ENCODE measurements at places on chromosomes 7 and 10.
A peak's percentile ranks its signal among the peaks of the same experiment; 100 is the strongest.

DNA sequence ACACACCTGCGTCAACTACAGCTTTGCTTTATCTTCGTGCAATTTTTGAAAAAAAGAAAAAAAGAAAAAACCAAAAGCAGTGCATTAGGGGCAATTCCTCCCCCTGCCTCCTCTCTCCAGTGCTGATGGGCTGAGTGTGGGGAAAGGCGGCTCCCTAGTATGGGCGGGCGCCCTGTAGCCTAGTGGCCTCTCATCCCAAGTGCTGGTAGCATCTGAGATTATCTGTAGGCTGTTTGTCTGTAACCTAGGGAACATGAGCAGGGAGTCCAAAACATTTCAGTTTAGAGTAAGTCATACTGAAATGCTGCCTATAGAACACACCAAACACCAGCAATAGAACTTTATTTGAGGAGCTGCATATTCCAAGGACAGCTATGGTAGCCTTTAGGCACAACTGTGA is 24.6 kb upstream of the BAMBI start:
- DNase-seq: no peak

DNA sequence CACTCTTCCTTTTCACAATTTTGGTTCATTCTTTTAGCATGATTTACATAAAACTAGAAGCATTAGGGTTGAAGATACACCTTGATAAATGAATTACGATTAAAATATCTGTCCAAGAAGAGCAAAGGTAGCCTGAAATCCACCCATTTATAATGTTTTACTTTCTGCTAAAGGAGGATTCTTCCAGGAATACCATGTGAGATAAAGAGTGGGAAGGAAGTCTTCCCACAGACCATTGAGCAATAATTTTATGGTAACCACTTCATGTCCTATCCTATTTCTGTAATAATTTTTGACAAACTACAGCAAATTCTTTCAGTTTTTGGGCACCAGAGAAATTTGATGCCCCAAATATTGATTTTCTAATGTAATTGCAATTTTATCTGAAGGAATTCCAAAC is 150.6 kb upstream of the STEAP4 start:
- DNase-seq: no peak

DNA sequence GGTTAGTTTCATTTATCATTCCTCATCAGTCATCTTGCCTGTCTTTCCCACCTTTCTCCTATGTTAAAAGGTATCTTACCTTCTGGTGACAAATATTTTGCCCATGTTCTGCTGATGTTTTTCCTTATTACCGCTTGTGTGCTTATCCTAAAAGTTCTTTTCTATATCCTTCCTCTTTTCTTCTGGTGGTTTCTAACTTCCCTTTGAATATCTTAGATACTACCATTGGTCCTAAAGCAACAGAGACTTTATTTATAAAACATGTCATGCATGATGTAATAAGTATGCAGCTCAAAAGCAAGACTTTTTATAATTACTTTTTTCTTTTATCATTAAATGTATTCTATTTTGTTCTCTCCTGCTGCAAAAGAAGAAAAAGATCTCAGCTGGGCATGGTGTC is 24.8 kb downstream of the TBC1D12 start:
- no peak for DNase-seq

GRCh38 chr7:102182016-102182415 is 104.7 kb upstream of the SH2B2 start:
- DNase-seq: no peak

- no peak for DNase-seq
Observed at GRCh38 chr7:48042216-48042615, 6.9 kb downstream of the C7orf57 start.

DNA sequence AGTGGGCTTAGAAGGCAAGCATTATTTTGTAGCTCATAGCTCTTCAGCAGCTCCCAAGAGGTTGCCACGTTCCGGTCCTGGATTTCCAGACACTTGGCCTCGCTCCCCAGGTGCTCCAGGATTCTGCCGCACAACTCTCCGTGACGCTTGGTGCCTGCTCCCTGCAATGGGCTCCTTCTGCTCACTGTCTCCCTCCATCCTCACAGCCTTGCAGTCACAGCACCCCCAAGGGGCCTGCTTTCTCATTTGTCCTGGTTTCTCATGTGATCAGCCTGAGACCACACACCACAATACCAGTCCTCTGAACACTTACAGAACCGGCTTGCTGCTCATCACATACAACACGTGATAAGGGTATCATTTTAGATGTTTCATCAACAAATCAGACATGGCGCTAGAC is 9.8 kb downstream of the IGFBP3 start:
- DNase-seq: no peak

DNA sequence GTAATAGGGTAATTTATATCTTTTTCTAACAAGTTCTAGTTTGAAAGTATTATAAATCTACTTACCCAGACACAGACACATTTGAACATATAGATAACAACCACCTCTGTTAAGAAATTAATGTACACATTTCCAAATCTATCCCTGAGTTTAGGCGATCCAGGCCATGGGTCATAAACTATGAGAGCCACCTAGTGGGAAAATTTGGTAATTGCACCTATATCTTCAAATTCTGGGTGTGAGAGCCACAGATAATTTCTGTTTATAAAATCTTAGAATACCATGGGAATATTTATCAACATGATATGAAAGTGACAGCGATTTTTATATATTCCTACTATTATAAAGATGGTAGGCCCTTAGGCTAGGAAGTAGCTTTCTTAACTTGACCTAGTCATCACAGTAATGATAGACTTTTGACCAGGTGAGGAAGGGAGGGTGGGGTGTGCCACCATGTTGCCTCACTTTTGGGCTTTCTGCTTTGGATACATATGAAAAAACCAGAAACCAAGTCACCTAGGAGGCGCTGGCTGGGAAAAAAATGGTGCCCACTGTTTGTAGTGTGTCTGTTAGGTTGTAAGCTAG is 8.0 kb upstream of the EPHA1 start:
- DNase-seq: no peak

DNA sequence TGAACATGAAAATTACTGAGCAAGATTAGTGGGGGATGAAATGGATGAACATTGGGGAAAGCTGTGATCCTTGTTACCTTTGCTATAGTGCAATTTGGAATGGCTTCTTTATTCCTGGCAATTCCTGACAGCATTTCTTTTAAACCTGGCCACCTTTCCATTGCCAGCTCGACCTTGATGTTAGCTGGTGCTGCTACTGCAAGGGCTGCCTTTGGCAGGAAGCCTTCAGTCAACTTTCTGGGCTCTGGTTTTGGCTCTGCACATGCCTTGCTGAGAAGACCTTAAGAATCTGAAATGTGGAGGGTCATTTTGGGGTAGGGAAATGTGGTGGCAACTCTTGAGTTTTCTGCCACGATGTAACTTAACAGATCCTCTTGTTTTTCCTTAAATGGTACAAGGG is 64.7 kb downstream of the KAT6B start:
- DNase-seq: no peak

DNA sequence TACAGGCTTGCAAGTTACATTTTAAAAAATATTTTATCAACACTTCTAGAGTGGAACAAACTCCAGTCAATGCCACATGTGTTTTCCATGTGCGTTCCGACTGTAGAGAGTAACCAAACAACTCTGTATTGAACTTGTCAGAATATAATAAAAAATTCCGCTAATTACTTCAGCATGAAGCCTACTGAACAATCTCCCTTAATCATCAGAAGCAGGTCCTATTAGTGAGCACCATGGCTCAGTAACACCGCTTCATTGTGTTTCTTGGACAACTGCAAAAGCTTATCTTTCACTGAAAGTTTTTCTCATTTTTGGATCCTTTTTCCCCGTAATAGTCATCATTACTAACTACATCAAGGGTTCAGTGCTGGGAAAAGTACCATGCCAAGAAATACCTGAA is 117.0 kb downstream of the MKX start:
- DNase-seq: no peak

- DNase-seq: no peak
Observed at GRCh38 chr7:156063241-156063810, 251.1 kb upstream of the SHH start.

DNA sequence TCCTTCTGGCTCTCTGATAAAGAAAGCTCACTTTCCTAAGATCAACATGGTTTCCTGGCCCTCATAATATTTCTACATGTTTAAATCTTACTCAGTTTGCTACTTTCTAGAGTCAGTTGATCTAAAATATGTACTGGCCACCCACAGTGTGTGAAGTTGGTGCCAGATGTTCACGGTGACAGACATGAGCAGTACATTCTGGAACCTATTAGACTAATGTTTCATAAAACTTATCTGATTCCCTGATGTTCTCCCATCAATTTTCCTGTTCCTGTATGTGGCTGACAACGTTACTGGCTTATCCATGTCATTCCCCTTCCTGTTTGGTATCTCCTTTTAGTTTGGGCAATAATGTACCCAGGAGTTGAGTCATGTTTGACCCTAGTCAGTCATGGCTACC is 13.7 kb upstream of the CPVL start:
- no peak for DNase-seq

- DNase-seq: no peak
Observed at GRCh38 chr10:102581401-102581800, 62.9 kb upstream of the TRIM8 start.

GRCh38 chr7:65317372-65317771 is 56.3 kb upstream of the ZNF92 start:
- no peak for DNase-seq

GRCh38 chr10:497898-498451 is 191.5 kb downstream of the DIP2C start:
- DNase-seq: no peak

DNA sequence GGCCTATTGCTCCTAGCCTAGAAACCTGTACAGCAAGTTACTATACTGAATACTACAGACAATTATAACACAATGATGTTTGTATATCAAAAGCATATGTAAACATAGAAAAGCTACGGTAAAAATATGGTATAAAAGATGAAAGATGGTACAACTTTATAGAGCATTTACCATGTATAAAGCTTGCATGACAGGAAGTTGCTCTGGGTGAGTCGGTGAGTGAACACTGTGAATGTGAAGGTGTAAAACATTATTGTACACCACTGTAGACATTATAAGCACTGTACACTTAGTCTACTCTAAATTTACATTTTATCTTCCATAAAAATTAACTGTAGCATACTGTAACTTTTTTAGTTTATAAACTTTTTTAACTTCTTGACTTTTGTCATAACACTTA is 674.3 kb upstream of the ZWINT start:
- DNase-seq: no peak

DNA sequence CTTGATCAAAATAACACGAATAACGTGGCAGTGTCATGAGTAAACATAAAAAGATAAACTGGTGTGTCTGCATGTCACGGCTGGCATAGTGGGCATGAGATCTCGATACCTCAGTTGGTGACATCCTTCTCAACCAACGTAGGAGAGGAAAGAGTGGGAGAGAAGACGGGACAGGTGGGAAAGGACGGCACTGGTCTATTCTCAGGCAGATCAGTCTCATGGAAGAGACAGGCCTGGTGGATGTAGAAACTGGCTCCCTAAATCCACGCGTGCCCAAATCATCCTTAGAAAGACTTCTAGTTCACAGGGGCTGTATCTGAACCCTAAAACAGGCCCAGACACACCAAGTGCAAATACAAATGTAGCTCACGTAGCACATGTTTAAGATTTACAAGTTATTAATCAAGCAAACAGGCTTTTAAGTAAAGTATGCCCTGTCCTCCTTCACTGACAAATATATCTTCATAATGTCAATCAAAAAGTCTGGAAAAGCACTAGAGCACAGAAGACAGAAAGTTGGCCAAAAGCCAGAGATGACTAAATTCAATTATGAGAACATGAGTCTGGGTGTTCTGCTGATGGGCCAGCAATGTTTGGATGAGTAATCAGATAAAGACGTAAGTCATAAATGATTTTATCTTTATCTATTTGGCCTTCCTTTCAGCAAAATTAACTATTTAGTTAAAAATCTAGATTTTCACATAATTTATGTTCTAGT is 56.3 kb downstream of the SFMBT2 start:
- DNase-seq: peak; percentile 21

DNA sequence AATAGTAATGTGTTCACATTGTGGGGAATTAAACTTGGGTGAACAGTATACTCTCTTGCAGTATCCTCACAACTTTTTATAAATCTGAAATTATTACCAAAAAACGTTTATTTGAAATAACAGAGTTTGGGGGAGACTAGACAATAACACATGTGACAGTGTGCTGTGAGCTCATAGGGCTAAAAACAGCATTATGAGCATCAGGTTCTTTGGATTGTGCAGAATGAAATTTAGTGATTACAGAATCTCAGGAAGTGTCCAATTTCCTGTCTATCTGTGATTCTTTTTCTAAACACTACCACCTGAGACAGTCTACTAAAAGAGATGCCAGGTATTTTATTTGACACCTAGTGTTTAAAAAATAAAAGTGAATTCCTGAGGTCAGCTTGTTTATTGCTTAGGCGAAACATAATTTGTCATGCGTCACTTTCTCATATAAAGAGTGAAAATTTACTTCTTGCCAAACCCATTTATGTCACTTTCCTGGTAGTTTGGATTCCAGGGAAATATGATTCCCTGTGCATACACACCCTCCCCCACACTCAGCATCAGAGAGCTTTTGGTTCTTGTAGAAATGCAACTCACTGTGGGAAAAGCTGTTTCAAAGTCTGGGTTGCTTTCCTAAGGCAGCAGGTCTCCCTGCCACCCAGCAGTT is 71.2 kb downstream of the AOAH start:
- DNase-seq: no peak

DNA sequence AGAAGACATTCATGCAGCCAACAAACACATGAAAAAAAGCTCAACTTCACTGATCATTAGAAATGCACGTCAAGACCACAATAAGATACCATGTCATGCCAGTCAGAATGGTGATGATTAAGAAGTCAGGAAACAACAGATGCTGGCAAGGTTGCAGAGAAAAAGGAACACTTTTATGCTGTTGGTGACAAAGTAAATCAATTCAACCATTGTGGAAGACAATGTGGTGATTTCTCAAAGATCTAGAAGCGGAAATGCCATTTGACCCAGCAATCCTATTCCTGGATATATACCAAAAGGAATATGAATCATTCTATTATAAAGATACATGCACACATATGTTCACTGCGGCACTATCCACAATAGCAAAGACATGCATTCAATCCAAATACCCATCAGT is 77.6 kb downstream of the C10orf90 start:
- no peak for DNase-seq

GRCh38 chr10:117001144-117001543 is 3.8 kb downstream of the SHTN1 start:
- no peak for DNase-seq

DNA sequence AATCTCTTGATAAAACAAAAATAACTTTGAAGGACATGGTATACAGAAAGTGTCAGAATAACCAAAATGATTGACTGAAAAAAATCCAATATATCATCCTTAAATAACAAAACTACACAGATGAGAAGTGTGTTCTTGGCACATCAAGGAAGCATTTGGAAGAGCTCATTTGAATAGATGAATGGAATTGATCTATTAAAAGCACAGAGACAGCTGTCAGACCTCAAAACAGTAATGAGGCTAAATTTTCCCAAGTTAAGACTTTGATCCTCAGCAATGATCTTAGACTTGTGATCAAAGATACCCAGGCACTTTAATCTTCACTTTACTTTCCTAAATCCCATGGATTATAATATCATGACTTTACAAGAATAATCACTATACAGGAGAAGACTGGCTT is 395.4 kb upstream of the NFE2L3 start:
- DNase-seq: no peak

GRCh38 chr7:116810267-116811116 is 51.9 kb upstream of the CAPZA2 start:
- DNase-seq: no peak
